CD4-positive, alpha-beta T cell treated with Interleukin-17A for 1 hour (primary cell): ENCODE measurements at places on chromosomes 5 and 9.

DNA sequence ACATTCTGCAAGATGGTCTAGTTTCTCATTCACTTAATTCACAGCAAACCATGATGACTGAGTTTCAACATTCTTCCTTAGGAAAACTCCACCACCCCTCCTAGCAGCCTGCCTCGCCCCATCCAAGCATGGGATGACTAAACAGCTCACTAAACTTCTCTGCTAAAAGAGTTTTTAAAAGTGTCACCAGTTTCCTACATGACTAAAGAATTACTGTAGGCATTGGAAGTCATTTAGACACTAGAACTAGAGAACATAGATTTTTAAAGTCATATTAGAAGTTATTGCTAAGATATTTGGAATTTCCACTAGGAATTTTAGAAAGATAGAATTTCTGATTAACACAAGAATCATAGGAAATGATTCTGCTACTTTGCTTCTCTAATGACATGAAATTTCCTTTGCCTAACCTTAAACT is 5.5 kb upstream of the ESM1 start:
- DNase-seq: no peak

DNA sequence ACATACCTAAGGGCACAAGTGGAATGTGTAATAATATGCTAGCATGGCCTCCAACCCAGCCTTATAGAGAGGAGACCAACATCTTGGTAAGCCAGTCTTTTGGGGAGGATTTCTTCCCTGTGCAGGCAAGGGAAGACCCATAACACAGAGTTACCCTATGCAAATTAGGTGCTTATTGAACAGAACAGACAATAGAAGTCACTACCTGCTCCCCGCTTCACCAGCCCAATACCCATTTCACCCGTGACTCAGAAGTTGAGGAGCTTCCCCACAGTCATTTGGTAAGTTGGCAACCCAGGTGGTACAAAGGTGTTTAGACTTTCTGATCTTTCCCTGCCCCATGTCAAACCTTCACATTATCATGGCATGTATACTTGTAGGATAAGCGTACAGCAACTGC is 44.6 kb downstream of the AOPEP start:
- no peak for DNase-seq

DNA sequence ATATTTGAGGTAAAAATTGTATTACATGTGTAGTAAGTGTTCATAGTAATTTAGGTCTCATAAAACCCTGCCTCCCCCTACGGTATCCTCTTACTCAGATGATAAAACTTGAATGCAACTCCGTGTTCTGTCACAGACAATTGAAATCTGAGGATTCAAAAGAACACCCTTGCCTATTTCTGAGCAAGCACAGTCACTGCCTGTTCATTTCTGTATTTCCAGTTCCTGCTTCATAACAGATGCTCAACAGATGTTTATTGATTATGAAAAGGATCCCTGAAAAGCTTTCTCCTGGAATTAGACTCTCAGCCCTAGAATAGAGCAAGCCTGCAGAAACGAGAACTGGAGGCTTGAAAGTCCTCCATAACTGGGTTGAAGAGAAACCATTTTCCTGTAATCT is 144.1 kb upstream of the SPEF2 start:
- no peak for DNase-seq

DNA sequence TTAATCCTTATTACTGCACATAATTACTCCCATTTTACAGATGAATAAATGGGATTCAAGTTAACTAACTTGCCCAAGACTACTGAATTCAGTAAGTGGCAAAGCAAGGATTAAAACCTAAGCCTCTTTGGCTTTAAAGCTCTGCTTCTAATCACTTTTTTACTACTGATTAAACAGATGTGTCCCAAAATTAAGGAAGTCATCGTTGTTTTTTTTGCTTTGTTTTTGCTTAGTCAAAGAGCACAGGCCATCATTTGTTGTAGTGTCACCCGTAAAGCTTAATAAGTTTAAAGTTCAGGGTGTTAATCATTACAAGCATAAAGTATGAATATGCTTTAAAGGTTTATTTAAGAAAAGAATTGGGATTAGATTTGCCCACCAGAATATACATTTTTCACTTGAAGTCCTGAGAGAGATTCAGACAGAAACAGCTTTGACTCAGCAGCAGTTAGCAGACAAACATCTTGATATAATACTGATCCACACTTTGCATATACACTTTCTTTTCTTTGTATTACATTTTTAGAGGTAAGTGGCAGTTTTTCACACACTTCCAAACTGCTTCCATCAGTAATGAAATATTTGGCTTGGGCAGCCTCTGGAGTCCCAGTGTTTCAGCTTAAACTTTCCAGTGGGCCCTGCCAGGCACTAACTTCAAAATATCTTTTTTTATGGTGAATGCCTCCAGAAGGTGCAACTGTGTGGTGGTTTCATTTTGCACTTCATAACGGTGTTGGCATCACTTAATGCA is 52.7 kb downstream of the PIK3R1 start:
- no peak for DNase-seq

GRCh38 chr9:120040896-120041295 is 539.1 kb downstream of the CDK5RAP2 start:
- DNase-seq: no peak

GRCh38 chr5:111411301-111411700 is 101.0 kb downstream of the STARD4 start:
- DNase-seq: no peak

GRCh38 chr5:96312383-96312782 is 120.7 kb downstream of the PCSK1 start:
- DNase-seq: no peak

DNA sequence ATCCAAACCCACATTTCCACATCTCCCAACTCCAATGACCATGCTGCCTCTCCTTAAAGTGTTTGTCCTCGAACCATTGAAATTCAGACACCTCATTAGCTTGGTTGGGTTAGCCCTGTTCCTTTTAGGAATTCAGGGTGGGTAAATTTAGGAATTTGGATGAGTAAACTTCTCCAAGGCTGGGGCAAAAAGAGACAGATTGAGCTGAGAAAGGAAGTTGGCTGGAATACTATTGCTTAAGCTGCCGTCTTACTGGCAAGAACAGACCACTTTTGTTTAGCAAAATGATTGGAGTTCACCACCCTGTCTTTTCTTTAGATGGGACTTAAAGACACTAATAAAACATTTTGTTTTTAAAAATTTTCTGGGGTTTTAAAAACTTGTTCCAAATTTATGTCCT is 143.6 kb upstream of the GDNF start:
- no peak for DNase-seq

DNA sequence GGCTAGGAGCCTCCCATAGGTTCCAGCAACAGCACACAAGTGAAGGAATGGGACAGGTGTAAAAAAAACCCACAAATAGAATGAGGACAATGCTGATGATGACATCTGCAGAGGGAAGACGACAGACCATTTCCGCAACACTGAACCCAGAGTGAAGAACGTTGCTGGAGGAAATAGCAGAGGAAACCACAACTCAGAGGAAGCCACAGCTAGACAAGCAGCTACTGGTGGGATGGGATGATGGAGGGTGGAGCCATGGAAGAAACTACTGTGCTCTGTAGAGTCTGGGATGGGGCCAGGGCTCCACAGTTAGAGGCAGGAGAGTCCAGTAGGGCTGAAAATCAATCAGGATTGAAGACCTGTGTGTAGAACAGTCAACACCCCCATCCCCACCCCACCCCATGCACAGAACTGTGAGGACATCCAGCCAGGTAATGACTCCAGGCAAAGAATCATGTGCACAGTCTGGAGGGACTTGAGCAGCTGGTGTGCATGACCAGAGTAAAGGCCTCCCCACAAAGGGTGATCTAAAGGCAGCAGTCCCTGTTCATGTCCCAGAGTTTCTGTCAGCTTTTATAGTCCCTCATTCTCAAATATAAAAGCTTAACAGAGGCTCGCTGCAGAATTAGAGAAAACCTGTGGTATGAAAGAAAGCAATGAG is 65.2 kb upstream of the SPIN1 start:
- DNase-seq: peak; percentile 76

- no peak for DNase-seq
Observed at GRCh38 chr9:35798658-35799374, 7.4 kb downstream of the NPR2 start.

- no peak for DNase-seq
Observed at GRCh38 chr9:134708672-134709038, 67.1 kb downstream of the COL5A1 start.

GRCh38 chr9:105178076-105178475 is 66.4 kb upstream of the SLC44A1 start:
- no peak for DNase-seq

DNA sequence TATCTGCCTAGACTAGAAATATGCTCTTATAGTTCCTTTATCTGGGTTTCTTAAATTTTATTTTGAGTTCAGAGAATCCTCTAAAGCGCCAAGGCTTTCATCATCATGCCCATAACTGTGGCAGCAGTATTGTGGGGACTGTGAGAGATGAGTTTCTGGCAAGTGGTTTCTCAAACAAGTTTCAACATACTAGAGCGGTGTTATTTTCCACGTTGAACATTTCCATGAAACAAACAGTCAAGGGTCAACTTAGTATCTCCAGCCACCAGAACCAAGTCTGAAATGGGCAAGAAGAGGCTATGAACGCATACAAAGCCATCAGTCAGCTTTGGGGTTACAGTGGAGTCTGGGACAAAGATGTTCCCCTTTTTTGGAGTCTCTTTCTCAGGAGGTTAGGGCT is 40.3 kb downstream of the SERINC5 start:
- no peak for DNase-seq

GRCh38 chr9:33340186-33340585 is 49.9 kb downstream of the NFX1 start:
- DNase-seq: no peak

- DNase-seq: no peak
Observed at GRCh38 chr5:95838556-95838955, 16.0 kb upstream of the GLRX start.

DNA sequence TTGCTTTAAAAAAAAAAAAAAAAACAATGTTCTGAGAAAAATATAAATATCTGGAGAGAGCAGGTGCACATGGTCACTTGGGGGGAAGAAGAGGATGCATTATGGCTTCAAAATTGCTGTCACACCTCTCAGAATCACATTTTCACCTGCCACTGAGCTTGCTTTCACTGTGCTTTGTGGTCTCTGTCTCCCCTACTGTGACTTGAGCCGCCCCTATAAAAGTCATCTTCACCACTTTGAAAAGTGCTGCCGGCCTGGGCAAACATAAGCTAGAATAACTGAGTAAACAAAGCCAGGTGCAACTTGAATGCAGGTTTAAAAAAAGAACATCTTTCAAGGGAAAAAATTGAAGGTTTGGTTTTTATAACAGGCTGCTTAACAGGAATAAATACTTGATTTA is 368.1 kb upstream of the GRIA1 start:
- DNase-seq: no peak

GRCh38 chr5:141521244-141521781 is 32.4 kb downstream of the PCDHGC5 start:
- no peak for DNase-seq

- DNase-seq: no peak
Observed at GRCh38 chr5:67377631-67378030, 181.0 kb upstream of the CD180 start.

GRCh38 chr9:128340691-128341434 is 536 bp downstream of the SLC27A4 start:
- no peak for DNase-seq

DNA sequence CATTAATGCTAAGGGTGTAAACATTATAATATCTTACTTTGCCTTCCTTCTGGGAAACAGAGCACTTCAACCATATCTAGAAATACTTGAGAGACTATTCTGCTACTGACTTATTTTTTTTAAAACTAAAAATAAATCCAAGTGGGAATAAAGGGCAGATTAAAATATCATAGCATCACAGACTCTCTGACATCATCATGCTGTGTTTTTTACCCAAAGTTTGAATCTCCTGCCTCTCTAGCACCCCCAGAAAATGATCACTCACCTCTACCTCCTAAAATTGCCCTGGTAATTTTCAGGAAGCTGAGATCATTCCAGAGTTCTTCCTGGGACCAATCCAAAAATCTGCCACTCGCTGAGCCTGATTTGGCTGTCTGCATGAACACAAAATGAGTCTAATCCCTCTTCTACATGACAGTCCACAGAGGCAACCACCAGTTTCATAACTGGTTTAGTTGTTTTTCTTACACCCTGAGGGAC is 813.8 kb upstream of the DMAC1 start:
- DNase-seq: no peak

DNA sequence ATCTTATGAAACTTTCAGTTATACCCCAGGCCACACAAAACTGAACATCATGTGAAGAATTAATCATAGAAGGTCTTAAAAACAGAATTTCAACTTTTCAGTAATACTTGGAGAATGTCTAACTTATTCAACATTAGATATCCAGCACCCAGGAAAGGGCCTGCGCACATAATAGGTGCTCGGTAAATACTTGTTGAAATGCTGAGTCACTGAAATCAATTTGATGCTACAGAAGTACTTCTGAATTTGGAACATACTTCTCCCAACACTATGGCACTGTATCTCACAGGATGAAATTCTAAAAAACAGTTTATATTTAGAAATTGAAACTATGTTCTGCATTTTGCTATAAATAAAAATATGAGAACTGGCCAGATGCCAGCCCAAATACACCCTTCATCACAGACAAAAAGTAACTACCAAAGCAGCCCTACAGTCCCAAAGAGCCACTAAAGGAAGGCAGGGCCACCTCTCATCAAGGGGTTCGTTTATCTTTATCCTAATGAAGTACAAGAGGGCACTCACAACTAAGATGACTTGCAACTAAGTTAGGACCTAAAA is 26.5 kb downstream of the MRPS27 start:
- no peak for DNase-seq

DNA sequence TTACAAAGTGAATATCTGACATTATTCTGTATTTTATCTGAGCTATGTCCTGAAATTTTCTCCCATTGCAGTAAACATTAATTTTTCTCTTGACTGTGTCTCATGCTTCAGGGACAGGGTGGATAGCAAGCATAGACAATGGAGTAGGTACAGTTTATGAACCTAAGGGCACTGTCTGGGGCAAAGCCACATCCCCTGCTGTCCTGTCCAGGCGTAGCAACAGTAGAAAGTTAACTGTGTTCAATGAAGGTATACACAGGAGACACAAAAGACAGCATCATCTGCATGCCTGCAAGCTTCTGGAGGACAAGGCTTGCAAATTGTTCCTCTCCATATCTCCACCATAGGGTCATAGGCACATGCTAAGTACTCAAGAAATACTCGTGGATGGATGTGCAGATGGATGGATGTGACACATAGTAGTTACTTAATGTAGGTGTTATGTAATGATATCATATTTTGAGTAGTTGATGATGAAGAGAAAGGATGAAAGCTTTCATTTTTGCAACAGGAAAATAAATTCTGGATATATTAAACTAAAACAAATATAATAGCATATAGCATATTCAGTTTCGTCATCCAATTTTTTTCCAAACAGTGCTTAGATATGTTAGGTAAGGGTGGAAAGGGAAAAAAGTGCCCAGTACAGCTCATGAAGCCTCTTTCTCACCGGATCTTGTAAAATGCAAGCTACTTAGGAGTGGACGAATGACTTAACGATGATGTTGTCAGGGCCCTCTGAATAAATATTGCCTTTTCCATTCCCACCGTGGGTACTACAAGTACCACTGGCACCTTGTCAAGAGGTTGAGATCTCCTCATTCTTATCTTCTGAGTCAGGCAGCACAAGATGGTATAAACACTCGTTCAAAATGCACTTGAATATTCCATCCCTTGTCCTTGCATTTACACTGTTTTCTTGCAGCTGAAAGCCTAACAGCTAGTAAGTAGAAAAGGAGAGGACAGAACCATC is 19.9 kb upstream of the ZSWIM6 start:
- DNase-seq: no peak
